ENCODE measurements at places on chromosomes 6 and 20.

DNA sequence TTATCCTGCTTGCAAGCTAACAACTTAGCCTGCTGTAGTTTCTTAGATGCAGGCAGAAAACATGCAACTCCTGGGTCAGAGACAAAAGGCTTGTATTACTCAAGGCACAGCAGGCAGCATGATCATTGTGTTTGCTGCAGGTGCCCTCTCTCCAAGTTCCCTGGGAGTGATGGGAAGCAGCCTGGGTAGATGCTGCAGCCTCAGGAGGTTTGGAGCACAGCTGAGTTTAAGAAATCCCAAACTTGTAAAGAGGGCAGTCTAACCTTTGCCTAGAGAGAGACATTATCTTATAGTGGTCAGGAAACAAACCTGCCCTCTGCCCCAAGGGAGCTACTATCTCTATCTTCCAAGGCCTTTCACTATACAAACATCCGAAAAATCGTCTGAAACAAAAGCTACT, 61.1 kb downstream of the PFDN4 start:
- DNase-seq = no peak

GRCh38 chr6:149112976-149113375, 204.5 kb upstream of the TAB2 start:
- DNase-seq = no peak

- no peak for DNase-seq
Measured at GRCh38 chr6:39861663-39862062, 69.5 kb downstream of the DAAM2 start.

GRCh38 chr20:20851385-20851784, 138.9 kb upstream of the RALGAPA2 start:
- DNase-seq = no peak

Data from GM03348 (cell line).